Adrenal gland (tissue), 19 donors: ENCODE measurements at places on chromosomes 16 and 17. TPM values are rescaled to one million over a fixed set of nuclear protein-coding genes. Genes with fewer than 3 reads are reported as not detected.

DNA sequence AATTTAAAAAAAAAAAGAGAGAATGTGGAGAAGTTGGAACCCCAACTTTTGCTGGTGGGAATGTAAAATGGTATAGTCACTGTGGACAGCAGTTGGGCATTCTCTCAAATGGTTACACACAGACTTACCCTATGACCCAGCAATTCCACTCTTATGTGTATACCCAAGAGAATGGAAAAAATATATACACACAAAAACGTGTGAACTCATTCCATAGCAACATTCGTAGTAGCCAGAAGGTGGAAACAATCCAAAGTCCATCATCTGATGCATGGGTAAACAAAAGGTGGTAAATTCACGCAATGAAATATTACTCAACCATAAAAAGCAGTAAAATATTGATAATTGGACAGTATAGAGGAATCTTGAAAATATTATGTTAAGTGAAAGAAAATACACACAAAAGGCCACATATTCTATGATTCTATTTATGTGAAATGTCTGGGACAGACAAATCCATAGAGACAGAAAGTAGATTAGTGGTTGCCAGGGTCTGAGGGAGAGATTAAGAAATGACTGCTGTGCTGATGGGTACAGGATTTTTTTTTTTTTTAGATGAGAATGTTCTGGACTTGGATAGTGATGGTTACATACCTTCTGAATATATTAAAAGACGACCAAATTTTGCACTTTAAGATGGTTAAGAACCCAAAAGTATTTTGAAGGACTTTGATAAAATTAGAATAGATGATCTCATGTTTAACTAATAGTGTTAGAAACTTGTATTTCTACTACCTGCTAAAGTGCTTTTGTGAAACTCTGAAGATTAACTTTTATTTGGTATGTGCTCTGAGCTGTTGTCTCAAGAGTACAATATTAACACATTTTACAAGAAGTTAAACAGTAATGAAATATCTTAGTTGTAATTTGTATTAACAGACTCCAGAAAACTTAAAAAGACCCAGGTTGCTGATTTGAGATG is 60.9 kb downstream of the MRTFB start:
- no peak for DNase-seq
- no peak overlapping the region for H3K4me3 ChIP-seq
- no peaks in the 10 kb centered on the region for H3K27me3 ChIP-seq
- H3K36me3 ChIP-seq = no peaks in the 10 kb centered on the region
- peak overlapping the region; percentile 64 for H3K27ac ChIP-seq

- no peaks in the 10 kb centered on the region for H3K27me3 ChIP-seq
- no peaks in the 10 kb centered on the region for H3K36me3 ChIP-seq
- no peak for DNase-seq
- H3K27ac ChIP-seq = no peak overlapping the region
- no peak overlapping the region for H3K4me3 ChIP-seq
Observed at GRCh38 chr17:43328650-43329049, 70.1 kb upstream of the ARL4D start.

GRCh38 chr16:24853830-24854229 is 8.1 kb downstream of the SLC5A11 start:
- H3K4me3 ChIP-seq = no peak overlapping the region
- no peak overlapping the region for H3K27ac ChIP-seq
- peak; percentile 29 for DNase-seq
- H3K4me1 ChIP-seq = peaks cover 4% of the 10 kb centered on the region

DNA sequence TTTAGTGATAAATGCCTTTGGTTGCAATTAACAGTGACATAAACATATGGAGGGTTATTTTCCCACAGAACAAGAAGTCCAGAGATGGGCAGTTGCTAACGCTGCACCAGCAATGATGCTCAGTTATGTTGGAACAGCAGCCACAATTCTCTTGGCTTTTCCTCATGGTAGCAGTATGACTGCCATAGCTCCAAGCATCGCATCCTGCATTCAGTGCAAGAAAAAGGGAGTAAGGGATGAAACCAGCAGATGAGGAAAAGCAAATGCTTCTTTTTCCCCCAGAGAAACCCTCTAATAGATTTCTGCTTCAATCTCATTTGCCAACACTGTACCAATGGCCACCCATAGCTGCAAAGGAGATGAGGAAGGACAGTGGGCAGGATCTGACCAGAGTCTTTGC is 13.0 kb upstream of the ZCCHC14 start:
- no peaks in the 10 kb centered on the region for H3K27me3 ChIP-seq
- no peak overlapping the region for H3K27ac ChIP-seq
- no peak overlapping the region for H3K4me3 ChIP-seq
- no peaks in the 10 kb centered on the region for H3K36me3 ChIP-seq
- DNase-seq = no peak

- H3K4me1 ChIP-seq = no peaks in the 10 kb centered on the region
- no peaks in the 10 kb centered on the region for H3K36me3 ChIP-seq
- DNase-seq = no peak
- H3K27ac ChIP-seq = no peak overlapping the region
Observed at GRCh38 chr17:76873856-76874255, 5.7 kb downstream of the MGAT5B start.

DNA sequence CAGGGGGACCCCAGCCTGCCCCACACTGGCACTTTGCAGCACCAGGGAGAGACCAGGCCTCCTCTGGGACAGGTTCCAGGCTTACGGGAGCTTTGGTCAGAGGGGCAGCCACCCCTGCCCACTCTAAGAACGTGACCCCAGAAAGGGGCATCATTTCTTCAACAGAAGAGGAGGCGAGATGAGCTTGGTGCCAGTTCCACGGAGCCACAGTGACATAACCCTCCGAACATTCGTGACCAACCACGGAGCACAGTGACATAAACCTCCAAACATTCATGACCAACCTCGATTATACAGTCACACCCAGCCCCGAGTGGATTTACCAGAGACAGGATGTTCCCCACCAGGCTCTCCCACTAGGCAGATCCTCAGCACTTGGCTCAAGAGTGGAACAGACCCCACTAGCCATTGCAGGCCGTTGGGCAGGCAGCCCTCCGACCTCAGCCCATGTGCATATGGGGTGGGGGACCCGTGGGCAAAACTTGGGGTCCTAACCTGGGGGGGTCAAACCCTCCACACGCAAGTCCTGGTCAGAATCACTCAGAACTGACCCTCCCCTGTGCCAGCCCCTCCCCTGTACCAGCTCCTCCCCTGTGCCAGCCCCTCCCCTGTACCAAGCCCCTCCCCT is 112.9 kb downstream of the METRNL start:
- no peaks in the 10 kb centered on the region for H3K4me1 ChIP-seq
- no peaks in the 10 kb centered on the region for H3K27me3 ChIP-seq
- DNase-seq = no peak
- no peak overlapping the region for H3K4me3 ChIP-seq
- H3K27ac ChIP-seq = no peak overlapping the region
- H3K36me3 ChIP-seq = no peaks in the 10 kb centered on the region

DNA sequence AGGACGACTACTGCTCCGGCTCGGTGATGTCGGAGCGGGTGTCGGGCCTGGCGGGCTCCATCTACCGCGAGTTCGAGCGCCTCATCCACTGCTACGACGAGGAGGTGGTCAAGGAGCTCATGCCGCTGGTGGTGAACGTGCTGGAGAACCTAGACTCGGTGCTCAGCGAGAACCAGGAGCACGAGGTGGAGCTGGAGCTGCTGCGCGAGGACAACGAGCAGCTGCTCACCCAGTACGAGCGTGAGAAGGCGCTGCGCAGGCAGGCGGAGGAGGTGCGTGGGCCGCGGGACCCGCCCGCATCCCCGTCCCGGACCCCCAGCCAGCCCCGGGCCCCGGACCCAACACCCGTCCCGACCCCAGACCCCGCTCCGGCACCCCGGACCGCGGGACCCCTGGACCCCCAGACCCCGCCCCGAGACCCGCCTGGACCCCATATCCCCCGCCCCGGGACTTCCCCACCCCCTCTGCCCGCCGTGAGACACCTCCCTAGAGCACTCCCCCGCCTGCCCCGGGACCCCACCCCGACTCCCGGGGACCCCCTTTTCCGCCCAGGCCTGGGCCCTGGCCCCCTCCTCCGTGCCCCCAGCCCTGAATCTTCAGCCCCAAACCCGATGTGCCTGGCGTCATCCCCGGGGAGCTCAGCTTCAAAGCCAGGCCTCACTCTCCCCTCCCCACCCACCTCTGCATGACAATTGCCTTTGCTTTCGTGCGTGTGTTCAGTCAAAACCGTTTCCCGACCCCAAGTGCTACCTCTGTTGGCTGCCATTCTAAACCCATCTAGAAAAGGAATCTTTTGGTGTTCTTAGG is 594 bp downstream of the MAPK8IP3 start:
- H3K27ac ChIP-seq = peak overlapping the region; percentile 92
- H3K4me3 ChIP-seq = peak overlapping the region; percentile 65
- H3K36me3 ChIP-seq = peaks cover 10% of the 10 kb centered on the region
- H3K27me3 ChIP-seq = no peaks in the 10 kb centered on the region
- DNase-seq = peak; percentile 50

GRCh38 chr16:66752958-66753357 is 1.5 kb upstream of the DYNC1LI2 start:
- H3K27ac ChIP-seq = no peak overlapping the region
- H3K36me3 ChIP-seq = peaks cover 14% of the 10 kb centered on the region
- H3K27me3 ChIP-seq = no peaks in the 10 kb centered on the region
- no peak for DNase-seq

DNA sequence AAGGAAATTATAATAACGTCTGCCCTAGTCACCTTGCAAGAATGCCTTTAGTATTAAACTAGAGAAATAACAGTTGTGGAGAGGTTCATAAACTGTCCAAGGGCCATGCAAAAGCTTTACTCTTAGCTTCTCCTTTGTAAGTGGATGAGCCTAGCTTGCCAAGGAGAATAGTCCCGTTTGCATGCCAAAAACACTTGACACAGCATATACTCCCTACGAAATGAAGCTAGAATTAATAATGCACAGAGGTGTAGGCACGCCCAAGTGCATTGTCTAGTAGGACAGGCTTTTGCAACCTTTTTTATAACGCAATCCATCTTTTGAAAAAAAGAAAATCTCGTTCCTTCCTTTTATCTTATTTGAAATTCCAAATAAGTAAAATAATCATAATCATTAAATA is 12.8 kb upstream of the CDRT4 start:
- no peaks in the 10 kb centered on the region for H3K27me3 ChIP-seq
- DNase-seq = no peak
- peaks cover 7% of the 10 kb centered on the region for H3K4me1 ChIP-seq
- no peaks in the 10 kb centered on the region for H3K36me3 ChIP-seq

- no peaks in the 10 kb centered on the region for H3K36me3 ChIP-seq
- no peak overlapping the region for H3K4me3 ChIP-seq
- no peak overlapping the region for H3K27ac ChIP-seq
- no peak for DNase-seq
Observed at GRCh38 chr17:67098006-67098405, 53.7 kb downstream of the CACNG1 start.

DNA sequence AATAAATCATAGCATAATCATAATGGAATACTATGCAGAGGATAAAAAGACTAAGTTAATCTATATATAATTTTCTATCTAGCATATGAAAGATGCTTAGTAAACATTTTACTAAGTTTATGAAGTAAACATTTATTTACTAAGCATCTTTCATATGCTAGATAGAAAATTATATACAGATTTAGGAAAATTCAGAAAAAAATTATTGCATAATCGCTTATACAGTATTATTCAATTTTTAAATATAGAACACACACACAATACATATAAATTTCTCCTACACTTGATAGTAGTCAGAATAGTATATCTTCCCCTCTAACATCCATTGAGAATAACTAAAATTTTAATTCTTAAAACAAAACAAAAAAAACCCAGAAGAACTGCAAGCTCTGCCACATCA is 110.8 kb downstream of the CA4 start:
- no peak overlapping the region for H3K27ac ChIP-seq
- no peak overlapping the region for H3K4me3 ChIP-seq
- H3K27me3 ChIP-seq = no peaks in the 10 kb centered on the region
- H3K36me3 ChIP-seq = no peaks in the 10 kb centered on the region
- peaks cover 6% of the 10 kb centered on the region for H3K4me1 ChIP-seq

- H3K27ac ChIP-seq = peak overlapping the region; percentile 80
- peaks cover 30% of the 10 kb centered on the region for H3K4me1 ChIP-seq
- DNase-seq = no peak
- peak overlapping the region; percentile 28 for H3K4me3 ChIP-seq
Observed at GRCh38 chr17:2089021-2089422, 34.1 kb downstream of the HIC1 start.

- peaks cover 41% of the 10 kb centered on the region for H3K36me3 ChIP-seq
- no peaks in the 10 kb centered on the region for H3K27me3 ChIP-seq
- H3K4me3 ChIP-seq = no peak overlapping the region
- no peak for DNase-seq
- H3K27ac ChIP-seq = peak overlapping the region; percentile 97
Observed at GRCh38 chr17:77144227-77144626, 3.5 kb downstream of the SEC14L1 start.

- no peak overlapping the region for H3K27ac ChIP-seq
- no peaks in the 10 kb centered on the region for H3K27me3 ChIP-seq
- peaks cover 62% of the 10 kb centered on the region for H3K4me1 ChIP-seq
Observed at GRCh38 chr17:29149431-29150064, 30.6 kb downstream of the MYO18A start.

DNA sequence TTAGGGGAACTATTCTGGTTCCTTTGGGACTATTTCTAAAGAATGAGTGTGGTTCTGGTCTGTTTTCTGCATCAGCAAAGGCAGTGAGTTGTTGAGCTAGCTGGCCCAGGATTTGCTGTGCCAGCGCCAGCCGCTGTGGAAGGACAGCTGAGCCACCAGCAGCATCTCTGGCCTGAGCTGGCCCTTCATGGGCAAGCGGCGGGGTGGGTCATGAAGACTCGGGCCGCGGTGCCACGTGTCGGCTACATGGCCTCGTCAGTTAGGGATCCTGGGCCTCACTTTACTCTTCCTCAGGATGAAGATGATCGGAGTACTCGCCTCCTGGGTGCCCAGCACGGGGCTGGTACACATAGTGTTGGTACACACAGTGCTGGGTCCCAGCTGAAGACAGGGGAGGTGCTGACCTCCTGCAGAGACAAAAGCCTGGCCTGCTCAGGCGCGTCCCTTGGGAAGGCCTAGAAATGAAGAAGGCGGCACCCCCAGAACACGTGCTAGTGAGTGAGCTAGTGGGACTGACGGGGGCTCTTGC is 17.9 kb upstream of the FAAP100 start:
- no peak overlapping the region for H3K27ac ChIP-seq
- H3K36me3 ChIP-seq = no peaks in the 10 kb centered on the region
- no peak overlapping the region for H3K4me3 ChIP-seq
- DNase-seq = no peak

The GPRC5C gene
- total RNA-seq = 67.2 TPM

The SLC6A4 gene
- total RNA-seq = 0.28 TPM

The OR2C1 gene
- not detected for total RNA-seq

The CD300LB gene
- 0.18 TPM for total RNA-seq

The SEPTIN1 gene
- total RNA-seq = 1.8 TPM

The KRT28 gene
- not detected for total RNA-seq

The SLC47A1 gene
- 268 TPM for total RNA-seq

The ZNF287 gene
- 12.1 TPM for total RNA-seq

The OTOP2 gene
- total RNA-seq = not detected
